ENCODE measurements at places on chromosomes 11 and 22.

DNA sequence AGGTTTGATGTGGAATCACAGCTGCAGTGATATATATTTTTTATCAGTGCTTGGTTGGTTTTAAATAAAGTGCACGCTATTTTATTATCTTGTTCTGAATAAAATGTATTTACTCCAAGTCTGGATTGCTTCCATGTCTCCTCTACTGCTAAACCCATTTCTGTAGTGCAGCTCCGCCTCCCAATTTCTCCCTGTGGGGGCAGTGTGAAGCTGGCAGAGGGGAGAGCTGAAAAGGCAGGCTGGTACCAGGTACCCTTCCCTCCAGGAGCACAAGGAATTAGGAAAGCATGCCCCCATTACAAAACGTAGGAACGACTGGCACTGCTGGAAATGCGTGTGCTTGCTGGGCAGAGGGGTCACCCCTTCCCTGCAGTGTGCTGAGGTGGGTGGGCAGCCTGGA is 934 bp upstream of the TMEM132A start:
- no peak for DNase-seq

GRCh38 chr11:14248580-14248981 is 110.4 kb downstream of the RRAS2 start:
- DNase-seq = peak; percentile 45

- DNase-seq = peak; percentile 15
These were observed 36.1 kb downstream of the GNB1L start for GRCh38 chr22:19818324-19819207.

DNA sequence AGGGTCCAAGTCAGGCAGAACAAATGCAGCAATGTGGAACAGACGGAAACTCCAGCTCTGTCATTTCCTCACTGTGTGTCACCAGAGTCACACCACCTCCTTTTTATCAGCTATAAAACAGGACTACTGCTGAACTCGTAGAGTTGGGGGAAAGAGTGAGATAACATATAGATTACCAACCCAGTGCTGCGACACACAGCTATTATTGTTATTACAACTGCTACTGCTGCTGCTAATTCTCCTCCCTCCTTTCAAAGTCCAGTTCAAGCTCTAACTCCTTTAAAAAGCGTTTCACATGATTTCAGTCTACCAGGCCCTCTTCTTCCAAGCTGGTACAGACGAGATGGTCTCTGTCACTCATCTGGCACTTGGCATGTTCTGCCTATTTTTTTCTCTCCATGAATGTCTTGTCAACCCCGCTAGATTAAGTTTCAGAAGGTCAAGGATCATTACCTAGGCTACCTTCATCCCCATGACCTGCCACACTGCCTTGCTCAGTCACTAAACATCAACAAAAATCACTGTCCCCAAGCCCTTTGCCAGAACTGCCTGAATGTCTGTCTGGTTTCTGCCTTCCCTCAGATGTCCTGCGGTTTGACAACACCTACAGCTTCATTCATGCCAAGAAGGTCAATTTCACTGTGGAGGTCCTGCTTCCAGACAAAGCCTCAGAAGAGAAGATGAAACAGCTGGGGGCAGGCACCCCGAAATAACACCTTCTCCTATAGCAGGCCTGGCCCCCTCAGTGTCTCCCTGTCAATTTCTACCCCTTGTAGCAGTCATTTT is 3.7 kb upstream of the MTFP1 start:
- no peak for DNase-seq

DNA sequence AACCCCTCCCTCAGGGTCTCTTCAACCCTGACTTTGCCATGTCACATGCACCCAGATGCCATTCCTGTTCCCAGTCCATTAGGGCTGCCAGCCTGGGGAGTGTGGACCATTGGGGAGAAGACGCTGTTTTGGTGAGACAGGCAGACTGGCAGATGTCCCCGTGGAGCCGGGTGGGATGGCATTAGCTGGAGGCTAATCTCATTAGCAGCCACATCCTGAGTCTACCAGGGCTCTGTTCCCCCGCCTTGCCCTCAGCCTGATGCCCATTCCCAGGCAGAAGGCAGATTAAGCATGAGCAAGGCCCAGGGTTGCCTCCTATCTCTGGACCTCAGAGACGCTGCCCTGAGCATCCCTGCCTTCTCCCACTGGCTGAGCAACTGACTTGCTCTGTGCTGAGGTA is 46.4 kb upstream of the ALX4 start:
- DNase-seq = no peak

- DNase-seq = no peak
These were observed 76.9 kb upstream of the ALKBH3 start for GRCh38 chr11:43803766-43804165.

- DNase-seq = no peak
These were observed 57.8 kb downstream of the ENDOD1 start for GRCh38 chr11:95147364-95147905.

DNA sequence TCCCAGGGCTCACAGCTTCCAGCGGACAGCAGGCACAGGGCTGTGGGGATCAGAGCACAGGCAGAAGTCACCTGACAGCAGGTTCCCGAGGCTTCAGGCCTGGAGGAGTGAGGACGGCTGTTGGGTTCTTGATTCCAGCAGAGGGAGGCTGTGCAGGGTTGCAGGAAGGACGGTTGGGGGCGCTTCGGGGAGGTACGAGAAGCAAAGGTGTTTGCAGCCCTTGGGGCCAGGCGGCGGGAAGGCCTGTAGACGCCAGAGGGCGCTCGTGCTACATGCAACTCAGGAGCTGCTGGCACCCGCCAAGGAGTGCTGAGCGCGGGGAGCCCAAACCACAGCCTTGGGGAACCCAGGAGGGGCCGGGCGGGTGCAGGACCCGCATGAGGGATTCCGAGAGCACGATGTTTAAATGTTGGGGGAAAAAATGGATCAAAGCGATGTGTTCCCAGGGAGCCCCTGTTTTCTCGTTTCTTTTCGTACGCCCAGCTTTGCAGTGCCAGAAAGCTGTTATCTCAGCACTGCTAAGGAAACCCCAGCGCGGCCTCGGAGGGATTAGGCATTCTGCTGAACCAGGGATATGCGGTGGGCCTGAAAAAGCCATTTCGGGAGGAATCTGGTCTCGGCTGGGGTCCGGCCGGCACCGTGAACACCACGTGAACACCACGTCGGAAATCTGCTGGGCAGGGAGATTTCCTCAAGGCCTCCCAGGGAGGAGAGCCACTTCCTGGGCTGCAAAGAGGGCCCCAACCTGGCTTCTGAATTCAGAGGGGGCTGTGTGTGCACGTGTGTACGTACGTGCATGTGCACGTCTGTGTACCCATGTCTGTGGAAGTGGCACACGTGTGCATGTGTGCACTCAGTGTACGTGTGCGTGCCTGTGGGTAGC is 88.1 kb downstream of the KCNQ1 start:
- DNase-seq = peak; percentile 92

GRCh38 chr11:130629039-130629438 is 180.6 kb downstream of the ADAMTS15 start:
- no peak for DNase-seq

GRCh38 chr11:33894398-33894746 is 2.5 kb upstream of the LMO2 start:
- no peak for DNase-seq

- no peak for DNase-seq
These were observed 1.3 kb downstream of the ELMOD1 start for GRCh38 chr11:107592231-107592590.

DNA sequence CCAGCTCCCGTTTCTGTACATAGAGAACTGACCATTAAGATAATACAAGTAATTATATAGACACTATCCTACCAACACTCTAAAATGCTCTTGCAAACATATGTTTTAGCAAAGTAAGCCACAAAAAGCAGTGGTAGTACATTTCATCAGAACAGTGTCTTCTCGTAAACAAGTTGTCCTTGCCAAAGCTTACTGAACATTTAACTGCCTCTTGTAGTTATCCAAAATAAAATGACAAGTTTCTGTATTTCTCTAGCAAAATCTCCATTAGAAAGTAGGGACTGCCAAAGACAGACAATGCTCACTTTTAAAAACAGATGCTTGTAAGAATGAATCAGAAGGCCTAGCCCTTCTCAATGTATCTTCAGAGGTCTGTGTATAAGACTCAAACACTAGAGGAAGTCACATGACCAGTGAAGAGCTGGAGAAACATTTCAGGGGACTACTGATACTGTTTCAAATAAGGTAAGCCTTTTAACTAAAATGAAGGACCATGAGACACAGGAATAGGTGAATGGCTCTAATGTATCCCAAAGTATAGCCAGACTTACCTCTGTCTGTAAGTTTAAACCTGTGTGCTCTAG is 7.8 kb upstream of the ZC3H12C start:
- DNase-seq = no peak

DNA sequence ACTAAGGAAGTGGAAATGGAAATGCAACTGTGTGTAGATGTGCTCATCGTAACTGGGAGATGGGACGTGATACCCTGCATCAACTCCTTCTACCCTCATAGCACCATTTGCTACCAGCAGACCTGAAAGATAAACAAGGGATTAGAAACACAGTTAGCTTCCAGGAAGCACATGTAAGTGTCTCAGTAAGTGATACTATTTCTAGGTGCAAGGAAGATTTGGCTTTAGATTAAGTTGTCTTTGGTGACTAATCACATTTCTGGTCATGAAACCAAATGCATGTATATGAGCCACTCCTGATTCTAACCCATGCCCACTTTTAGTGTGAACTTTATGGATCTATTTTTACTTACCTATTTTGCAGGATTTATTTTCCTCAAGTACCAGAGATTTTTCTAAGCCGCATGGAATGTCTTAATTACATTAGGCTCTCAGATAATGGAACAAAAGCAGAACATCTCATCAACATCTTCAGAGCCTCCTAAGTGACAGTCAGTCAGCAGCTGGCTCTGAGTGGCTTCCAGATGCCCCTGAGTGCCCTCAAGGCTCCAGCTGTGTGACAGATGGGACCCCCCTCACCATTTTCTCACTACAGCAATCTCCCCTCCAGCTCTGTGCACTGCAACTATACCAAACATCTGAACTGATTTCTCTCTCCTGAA is 21.2 kb downstream of the SLC5A12 start:
- DNase-seq = no peak

GRCh38 chr22:29029202-29030000 is 32.2 kb downstream of the C22orf31 start:
- no peak for DNase-seq

GRCh38 chr11:104944076-104944475 is 24.3 kb downstream of the CASP4 start:
- no peak for DNase-seq

- DNase-seq = peak; percentile 71
These were observed 30.3 kb upstream of the ASPHD2 start for GRCh38 chr22:26398741-26399153.

DNA sequence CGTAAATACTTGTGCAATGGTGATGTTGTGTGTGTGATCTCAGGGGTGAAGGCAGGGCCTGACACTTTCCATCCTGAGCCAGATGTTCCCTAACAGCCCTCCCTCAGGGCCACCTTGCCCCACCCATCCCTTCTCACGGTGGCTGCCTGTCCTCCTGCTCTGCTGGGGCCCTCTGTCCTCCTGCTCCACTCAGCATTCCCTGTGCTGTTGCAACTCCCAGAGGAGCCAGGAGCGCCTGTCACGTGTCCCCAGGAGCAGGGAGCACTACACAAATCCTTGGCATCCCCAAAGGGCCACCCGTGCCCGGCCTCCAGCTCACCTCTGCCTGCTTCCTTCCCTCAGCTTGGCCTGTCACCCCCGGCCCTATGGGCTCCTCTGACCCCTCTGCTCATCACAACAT is 10.2 kb upstream of the CSNK1E start:
- no peak for DNase-seq

- no peak for DNase-seq
These were observed 15.7 kb upstream of the PARVA start for GRCh38 chr11:12361682-12362081.

DNA sequence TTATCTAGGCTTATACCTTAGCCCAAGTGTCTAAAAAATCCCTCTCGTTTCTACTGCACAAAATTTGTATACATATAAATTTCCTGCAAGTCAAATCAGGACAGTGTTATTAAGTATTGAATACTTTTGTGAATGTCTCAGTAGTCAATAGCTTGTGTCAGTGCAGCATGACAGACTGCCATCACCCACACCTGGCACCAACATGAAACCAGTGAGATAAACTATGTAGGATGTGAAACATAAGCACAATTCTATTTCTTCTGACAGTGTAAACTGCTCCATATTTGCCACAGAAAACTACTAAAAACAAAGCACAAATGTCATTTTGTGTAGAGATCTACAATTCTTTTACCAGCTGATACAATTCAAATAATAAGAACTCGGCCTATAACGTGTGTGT is 542.1 kb upstream of the LUZP2 start:
- no peak for DNase-seq

GRCh38 chr22:32562401-32562800 is 87.8 kb downstream of the FBXO7 start:
- no peak for DNase-seq

DNA sequence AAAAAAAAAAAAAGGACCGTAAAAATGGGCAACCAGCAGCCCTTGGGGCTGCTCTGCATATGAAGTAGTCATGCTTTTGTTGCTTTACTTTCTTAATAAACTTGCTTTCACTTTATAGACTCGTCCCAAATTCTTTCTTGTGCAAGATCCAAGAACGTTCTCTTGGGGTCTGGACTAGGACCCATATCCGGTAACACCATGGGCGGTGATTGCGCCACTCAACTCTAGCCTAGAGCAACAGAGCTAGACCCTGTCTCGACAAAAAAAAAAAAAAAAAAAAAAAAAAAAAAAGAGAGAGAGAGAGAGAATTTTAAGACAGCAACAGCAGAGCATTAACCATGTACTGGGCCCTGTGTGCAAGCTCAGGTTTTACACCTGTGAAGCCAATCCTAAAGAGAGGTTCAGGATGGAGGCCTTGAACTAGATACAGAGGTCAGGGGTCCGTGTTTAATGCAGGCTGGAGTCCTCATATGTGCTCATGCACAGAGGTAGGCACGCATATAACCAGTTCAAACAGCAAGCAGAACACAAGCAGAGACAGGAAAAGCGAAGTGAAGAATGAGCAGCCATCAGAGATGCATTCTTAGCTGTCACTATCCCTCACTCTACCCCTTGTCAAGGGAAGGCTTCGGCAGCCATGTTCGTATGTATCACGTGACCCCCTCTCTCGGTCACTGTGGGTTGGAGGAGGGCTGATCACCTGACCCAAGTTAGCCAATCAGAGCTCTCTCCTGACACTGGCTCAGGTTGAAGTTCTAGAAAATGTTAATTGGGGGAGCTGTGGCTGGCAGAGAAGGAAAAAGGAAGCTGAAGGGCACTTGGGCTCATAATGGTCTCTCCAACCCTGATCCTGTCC is 16.7 kb upstream of the SYT12 start:
- DNase-seq = peak; percentile 88

- DNase-seq = no peak
These were observed 36.1 kb upstream of the PDE2A start for GRCh38 chr11:72710278-72710677.
